ENCODE measurements at places on chromosomes 3 and 15.

DNA sequence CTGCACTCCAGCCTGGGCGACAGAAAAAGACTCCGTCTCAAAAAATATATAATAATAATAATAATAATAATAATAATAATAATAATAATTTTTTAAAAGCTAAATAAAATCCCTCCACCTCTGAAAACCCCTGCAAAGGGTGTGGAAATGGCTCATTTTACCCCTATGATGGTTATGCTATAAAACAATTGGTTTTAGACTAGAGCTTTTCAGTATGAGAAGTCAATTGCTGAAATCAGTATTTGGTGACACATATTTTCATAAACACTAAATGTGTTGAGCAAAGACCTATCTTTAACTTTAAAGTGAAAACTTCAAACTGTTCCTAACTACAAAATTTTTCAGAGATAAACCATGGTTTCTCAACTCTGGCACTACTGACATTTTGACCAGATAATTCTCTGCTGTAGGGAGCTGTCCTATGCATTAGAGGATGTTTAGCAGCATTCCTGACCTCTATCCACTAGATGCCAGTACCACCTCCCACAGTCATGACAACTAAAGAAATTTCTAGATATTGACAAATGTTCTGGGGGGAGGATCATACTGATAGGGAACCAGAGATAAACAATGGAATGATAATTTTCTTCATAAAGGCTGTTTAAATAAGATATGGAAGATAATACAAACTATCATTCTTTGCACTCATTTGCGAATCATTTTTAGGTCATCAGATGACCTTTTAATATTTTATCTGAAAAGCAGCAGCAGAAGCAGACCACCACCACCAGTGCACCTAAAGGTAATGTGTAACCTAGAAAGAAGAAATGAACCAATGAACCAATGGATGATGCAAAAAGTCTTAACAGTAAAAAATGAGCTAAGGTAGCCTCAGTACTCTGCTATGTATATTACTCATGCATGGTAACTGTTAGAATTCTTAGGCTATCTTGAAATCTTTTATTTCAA lies 13.8 kb downstream of the PTPN9 start:
- no peak for DNase-seq

- DNase-seq: no peak
Observed at GRCh38 chr3:63231643-63232042, 46.5 kb upstream of the SYNPR start.

DNA sequence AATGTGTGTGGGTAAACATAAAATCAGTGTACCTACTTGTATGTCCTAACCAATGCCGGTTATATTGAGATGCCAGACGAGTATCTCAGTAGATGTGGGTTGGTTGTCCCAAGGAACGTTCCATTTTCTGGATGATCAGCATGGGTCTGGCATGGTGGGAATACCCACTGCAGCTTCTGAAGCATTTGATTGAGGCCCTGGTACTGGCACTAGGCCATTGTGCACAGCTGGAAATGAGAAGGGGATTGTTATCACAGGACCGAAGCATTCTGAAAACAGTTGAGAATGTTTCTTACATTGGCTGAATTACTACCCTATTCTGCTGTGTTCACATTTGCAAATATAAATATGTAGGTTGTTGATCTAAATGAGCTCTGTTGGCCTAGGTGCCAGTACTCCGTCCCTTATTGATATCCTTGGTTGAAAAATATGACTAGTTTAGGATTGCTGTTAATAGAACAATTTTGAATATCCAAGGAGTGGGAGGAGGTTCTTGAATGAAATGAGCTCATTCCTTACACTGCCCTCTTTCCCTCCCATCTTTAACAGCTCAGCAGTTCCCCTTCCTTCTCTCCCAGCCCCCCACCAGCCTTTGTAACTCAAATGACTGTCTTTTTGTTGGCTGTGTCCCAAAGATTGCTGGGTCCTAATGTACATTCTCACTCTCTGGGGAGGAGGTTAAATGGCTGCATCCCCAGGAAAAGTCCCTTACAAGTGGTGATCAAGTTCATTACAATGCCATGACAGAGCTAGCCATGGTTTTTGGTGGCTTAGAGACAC lies 293.3 kb upstream of the TPM1 start:
- DNase-seq: no peak

DNA sequence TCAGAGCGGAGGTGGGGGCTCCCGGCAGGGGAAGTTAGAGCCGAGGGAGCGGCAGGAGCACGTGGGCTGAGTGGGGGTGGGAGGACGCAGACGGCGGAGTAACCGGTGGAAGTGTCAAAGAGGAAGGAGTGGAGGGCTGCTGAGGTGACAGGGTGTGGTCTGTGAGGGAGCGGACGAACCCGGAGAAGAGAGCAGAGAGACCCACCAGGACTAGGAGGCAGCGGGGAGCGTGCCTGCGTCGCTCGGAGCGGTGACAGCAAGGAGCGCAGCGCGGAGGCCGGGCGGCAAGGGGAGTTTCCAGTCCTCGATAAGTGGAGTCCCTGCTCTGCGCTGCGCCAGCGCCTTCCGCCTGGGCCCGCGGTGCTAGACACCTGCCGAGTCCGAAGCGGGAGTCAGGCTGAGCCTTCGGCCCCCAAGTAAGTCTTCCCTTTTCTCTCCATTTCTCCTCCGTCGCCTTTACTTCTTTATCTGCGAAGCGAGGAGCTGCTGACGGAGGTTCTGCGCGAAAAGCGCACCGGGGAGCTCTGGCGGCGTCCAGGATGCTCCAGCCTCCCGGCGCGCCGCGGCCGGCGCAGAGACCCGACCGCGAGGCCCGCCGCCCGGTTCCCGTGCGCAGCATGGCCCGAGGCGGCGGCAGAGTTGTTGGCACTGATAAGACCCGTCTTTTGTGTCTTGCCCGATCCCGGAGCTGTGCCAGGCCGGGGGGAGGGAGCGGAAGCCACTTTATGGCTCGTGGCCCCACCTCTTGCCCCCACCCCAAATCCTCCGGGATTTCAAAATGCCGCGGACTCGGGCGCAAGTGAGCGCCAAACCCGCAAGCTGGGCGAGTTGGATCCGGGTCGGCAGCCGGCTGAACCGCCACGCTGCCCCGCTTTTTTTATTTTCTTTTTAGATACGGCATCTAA lies 533.0 kb upstream of the SEMA6D start:
- no peak for DNase-seq

DNA sequence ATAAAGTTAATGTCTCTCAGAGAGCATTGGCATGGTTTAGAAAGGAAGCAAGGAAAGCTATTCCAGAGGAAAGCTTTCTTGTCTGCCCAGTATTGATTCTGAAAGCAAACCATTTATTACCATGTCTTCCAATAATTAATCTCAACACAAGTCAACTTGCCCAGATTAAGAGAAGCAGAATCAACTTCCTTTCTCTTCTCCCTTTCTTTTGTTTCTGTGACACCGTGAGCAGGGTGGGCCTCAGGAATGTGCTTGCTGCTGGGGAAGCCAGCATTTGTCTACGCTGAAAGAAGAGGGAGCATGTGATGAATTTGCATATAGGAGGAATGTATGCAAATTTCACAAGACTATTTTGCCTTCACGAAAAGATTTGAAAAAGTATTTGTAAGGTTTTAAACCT lies 368.6 kb upstream of the ROPN1 start:
- no peak for DNase-seq

- no peak for DNase-seq
Observed at GRCh38 chr3:125079675-125080045, 23.9 kb upstream of the HEG1 start.

DNA sequence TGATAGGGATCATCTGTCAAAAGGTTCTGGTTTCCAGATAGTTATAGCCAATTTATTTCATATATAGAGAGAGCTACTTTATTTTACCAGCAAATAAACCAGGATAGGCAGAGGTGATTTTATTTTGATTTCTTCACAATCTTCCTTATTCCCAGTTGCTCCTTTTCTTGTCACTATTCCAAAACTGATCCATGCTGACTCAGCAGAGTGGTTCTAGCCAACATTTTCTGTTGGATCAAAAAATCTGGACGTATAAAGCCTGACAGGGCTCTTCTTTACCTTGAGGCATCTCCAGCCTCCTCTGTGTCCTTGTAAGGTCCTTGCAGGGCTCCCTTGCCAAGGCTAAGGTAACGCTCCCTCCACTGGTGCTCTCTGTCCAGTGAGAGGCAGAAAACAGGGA lies 15.8 kb downstream of the HDC start:
- DNase-seq: no peak

GRCh38 chr3:60316121-60316797 lies 935.0 kb downstream of the FHIT start:
- no peak for DNase-seq
